ENCODE measurements at places on chromosomes 16 and 17.
A peak's percentile ranks its signal among the peaks of the same experiment; 100 is the strongest.

- DNase-seq, result no peak
Observed at GRCh38 chr16:22887445-22887844, 73.5 kb downstream of the HS3ST2 start.

GRCh38 chr17:66929591-66929990 is 34.9 kb upstream of the CACNG4 start:
- DNase-seq, result no peak

DNA sequence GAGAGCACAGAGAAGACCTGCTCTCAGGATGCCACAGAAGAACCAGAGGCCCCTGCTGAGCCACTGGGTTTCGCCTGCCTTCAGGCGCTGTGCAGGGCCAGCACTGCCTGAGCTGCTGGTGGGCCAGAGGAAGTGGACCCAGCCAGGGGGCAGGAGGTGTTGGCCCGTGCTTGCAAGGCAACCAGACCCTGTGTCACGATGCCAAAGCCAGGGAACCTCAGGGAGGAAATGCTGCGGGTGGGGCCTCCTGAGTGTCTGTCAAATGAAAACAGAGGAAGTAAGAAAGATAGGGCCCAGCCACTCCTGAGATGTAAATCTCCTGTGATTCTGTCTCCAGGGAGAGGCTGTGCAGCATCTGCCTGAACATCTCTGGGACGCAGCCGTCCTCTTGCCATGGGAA is 58.1 kb upstream of the ADORA2B start:
- DNase-seq, result no peak

GRCh38 chr16:50683689-50684374 is 2.7 kb upstream of the SNX20 start:
- DNase-seq, result peak; percentile 71

Measured in GM13977 (cell line).